Right lung (tissue), 10 donors: ENCODE measurements at places on chromosomes 12 and 14. TPM values are rescaled to one million over a fixed set of nuclear protein-coding genes. Genes with fewer than 3 reads are reported as not detected.

Gene MYH6
- polyA plus RNA-seq = not detected

Gene POTEM
- polyA plus RNA-seq = not detected

- DNase-seq = no peak
Measured at GRCh38 chr12:78835493-78835892, 29.1 kb upstream of the SYT1 start.

GRCh38 chr14:87754520-87755223 lies 238.3 kb downstream of the GALC start:
- no peak for DNase-seq

- DNase-seq = no peak
Measured at GRCh38 chr12:88703790-88704189, 123.5 kb upstream of the KITLG start.
